Activated CD4-positive, alpha-beta T cell treated with anti-CD3 and anti-CD28 coated beads, Interleukin-2, amount 10 ng/mL, durations not matched to agents 24 days and 14 days (primary cell): ENCODE measurements at places on chromosomes 1 and 21.

- no peak for DNase-seq
Observed at GRCh38 chr1:19640363-19641316, 3.5 kb upstream of the NBL1 start.

- no peak for DNase-seq
Observed at GRCh38 chr1:154846565-154847442, 23.3 kb downstream of the KCNN3 start.

DNA sequence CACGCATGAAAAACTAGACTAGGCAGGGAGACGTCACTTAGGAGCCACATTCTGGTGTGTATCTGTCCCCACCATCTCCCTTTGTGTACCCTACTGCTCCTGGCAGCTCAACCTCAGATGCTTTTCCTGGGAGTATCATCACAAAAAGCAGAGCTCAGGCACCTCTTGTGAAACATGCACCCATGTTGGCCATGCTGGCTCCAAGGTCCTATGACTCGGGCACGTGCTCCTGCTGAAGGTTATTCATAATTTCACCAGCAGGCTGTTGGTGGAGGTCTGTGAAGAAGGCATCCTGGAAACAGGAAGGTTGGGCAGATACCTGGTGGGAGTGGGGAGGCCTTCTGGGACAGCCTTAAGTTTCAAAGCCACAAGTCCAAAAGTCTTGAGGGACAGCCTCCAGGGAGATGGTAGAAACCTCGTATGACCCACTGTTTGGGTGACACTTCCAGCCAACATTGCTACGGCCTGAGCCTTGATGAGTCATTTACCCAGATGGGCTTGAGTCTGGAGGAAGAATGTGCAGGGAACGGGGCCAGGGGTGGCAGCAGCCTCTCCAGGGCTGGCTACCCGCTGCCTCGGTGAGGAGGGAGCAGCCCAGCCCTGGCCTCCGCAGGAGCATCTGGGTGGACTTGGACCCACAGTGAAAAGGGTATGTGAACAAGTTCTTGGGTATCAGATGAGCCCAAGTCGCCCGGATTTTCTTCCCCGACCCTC, 75.8 kb downstream of the PGBD5 start:
- DNase-seq = no peak

DNA sequence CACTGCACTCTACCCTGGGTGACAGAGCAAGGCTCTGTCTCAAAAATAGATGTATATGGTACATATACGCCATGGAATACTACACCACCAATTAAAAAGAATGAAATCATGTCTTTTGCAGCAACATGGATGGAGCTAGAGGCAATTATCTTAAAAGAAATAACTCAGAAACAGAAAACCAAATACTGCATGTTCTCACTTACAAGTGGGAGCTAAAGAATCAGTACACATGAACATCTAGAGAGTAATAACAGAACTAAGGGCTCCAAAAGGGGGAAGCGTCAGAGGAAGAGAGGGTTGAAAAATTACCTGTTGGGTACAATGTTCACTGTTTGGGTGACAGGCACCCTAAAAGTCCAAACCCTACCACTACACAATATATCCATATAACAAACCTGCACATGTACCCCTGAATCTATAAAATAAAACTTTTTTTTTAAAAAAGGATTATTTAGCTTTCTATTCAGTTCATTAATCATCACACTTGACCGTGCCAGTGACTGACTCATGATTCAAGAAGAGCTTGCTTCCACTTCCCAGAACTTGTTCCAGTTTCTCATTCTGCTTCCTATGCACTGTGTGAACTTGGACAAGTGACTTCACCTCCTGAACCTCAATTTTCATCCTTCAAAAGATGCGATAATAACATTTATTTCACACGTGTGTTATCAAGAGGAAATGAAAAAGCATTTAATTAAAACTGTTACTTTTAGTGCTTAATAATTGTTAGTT, 109.6 kb downstream of the PLPP3 start:
- DNase-seq = no peak

- no peak for DNase-seq
Observed at GRCh38 chr1:150987924-150988323, 5.8 kb downstream of the ANXA9 start.

- no peak for DNase-seq
Observed at GRCh38 chr1:220007438-220007837, 38.9 kb downstream of the EPRS1 start.

GRCh38 chr1:169421309-169421708, 6.0 kb downstream of the CCDC181 start:
- no peak for DNase-seq

- peak; percentile 79 for DNase-seq
Observed at GRCh38 chr1:159921251-159921650, 4.1 kb downstream of the TAGLN2 start.

GRCh38 chr1:25543425-25544242, at the start of gene LDLRAP1:
TSS of gene LDLRAP1 (plus strand) at chr1:25543606. CDS start at chr1:25543699, 93 bp downstream.
- DNase-seq = peak; percentile 91

- DNase-seq = no peak
Observed at GRCh38 chr21:22250355-22250754, 1252.1 kb downstream of the NCAM2 start.

DNA sequence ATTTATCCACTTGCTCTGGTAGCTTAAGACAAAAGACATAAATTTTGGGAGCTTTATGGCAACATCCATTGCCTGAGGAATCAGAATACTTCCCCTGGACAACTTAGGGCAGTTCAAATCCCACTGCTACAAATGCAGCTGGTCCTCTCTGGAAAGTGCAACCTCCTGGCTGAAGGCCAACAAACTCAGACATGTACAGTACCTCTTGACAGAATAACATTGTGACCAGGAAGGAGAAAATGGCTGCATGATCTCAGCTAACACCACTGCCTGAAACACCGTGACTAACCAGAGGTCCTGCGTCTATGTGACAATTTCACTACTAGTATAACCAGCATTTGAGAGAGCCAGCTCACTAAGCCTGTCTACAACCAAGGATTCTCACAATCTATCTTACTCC, 218.9 kb downstream of the CRB1 start:
- no peak for DNase-seq

- DNase-seq = no peak
Observed at GRCh38 chr1:6329851-6330250, 63.7 kb downstream of the ACOT7 start.

GRCh38 chr1:233654658-233655280, 40.9 kb downstream of the KCNK1 start:
- DNase-seq = no peak

DNA sequence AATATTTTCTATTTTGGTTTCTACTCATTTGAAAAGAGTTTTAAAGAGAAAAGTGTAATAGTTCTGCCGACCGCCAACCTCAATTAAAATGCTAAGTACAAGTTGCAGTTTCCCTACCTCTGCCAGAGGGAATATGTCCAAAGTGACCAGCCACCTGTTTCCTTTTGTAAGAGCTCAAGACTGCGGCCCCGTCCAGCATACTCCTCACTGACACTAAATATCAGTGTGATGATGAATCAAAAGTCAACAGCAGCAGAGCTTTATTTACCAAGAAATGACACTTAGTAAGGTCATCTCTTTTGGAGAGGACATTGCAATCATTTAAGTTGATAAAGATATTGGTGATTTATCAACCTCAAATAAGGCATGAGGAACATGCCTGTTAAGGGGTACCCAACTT, 57.4 kb upstream of the NRIP1 start:
- no peak for DNase-seq

- no peak for DNase-seq
Observed at GRCh38 chr1:103489935-103490334, 35.6 kb upstream of the RNPC3 start.

GRCh38 chr1:184533915-184534314, 147.1 kb downstream of the C1orf21 start:
- DNase-seq = no peak

- no peak for DNase-seq
Observed at GRCh38 chr1:162219461-162219860, 150.0 kb downstream of the NOS1AP start.

DNA sequence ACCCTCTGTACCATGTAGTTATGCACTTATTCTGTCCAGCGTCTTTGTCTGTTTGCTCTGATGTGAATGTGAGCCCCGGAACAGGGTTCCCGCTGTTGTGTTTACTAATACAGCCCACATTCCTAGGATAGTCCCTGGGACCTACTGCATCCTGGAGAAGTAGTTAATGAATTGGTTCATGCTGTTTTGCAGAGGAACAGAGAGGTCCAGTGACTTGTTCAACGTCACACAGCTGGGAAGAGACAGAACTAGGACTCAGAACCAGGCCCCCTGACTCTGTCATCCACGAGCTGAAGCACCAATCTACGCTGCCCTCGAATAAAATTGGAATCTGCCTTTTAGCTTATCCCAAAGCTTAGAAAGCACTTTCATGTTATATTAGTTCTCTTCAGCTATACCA, 784 bp downstream of the AGT start:
- no peak for DNase-seq

DNA sequence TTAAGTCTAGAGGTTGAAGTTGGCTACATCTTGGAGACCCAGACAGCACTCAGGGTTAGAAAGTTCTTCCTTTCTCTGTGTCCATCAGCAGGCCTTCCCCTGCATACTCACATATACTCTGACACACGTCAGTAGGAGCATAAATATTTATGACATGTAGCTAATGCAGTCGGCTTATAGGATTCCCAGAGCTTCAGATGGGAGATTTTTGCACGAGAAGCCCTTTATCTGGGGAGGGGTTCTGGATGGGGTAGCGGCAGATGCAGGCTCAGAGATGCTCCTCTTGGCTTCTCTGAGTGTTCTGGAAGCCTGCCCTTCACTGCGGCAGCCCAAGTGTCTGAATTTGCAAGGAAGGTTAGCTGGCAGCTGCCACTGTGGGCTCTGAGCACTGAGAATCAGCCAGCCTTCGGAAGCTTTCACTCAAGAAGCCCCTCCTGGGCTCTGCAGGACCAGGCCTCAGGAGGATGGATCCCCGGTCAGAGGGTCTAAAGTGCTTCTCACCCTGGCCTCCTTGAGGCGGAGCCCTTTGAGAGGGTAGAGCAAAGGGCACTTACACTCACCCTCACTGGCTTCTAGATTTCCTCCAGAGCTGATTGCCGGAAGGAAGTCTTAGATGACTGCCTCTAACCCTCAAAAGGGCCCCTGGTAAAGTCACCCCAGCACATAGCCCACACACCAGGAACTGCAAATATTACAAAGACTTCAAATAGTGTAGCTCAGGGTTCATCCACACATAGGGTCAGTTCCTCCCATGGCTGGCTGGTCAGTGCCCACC, 68.1 kb upstream of the NFASC start:
- no peak for DNase-seq

DNA sequence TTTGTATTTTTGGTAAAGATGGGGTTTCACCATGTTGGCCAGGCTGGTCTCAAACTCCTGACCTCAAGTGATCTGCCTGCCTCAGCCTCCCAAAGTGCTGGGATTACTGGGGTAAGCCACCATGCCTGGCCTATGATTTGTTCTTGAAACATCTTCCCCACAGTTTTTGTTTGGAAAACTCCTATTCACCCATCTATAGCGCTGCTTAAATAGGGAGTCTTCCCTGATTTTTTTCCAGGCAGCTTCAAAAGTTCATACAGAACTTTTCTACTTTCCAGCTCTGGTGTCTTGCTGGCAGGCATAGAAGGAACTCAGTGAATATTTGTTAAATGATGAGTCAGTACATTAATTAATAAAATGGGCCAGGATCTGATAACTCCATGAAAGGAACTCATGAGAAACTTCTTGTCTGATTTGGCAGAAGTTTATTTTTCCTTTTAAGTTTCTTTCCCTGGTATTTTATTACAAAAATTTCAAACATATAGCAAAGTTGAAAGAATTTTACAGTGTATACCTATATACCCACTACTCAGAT, 33.0 kb upstream of the TTC22 start:
- DNase-seq = no peak

DNA sequence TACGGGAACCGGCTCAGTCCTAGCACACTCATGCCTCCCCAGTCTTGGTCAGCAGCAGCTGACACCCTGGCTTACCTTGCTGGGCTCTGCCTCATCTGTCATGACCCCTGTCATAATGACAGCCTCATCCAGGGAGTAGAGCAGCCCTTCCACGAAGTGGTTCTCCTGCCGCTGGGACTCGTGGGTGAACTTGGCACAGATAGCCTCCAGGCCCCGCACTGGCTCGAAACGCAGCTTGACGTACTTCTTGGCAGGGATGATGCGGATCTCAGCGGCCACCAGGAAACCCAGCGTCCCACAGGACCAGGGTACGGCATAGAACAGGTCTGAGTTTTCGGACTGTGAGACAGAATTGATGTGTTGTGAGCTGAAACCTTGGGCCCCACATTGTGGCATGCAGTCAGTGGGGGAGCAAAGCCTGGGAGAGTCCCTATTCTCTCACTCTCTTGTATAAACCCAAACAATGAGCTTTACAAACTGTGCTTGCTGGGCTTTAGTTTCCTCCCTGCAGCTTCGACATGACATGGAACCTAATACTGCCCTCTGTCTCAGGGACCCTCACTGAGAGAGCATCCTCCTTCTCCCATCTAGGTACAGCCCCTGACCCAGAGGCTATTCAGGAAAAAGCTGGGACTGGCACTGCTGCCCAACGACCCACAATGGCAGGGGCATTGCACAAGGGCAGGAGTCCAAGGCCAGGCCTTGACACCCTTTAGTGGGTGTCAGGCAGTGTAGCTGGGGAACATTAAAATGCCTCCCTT, 15.5 kb downstream of the DHCR24 start:
- no peak for DNase-seq
